Prostate gland (tissue), 2 donors: ENCODE measurements at places on chromosomes 4 and X. TPM values are rescaled to one million over a fixed set of nuclear protein-coding genes. Genes with fewer than 3 reads are reported as not detected.
A peak's percentile ranks its signal among the peaks of the same experiment; 100 is the strongest.

GRCh38 chr4:147590249-147590920 is 26.8 kb upstream of the TMEM184C start:
- H3K27me3 ChIP-seq = no peaks in the 10 kb centered on the region
- H3K4me1 ChIP-seq = no peaks in the 10 kb centered on the region
- peak; percentile 25 for DNase-seq
- H3K4me3 ChIP-seq = no peak overlapping the region
- no peaks in the 10 kb centered on the region for H3K36me3 ChIP-seq
- H3K27ac ChIP-seq = no peak overlapping the region

The CWH43 gene
- total RNA-seq = 14.8 TPM

The RTL3 gene
- total RNA-seq = 0.32 TPM

DNA sequence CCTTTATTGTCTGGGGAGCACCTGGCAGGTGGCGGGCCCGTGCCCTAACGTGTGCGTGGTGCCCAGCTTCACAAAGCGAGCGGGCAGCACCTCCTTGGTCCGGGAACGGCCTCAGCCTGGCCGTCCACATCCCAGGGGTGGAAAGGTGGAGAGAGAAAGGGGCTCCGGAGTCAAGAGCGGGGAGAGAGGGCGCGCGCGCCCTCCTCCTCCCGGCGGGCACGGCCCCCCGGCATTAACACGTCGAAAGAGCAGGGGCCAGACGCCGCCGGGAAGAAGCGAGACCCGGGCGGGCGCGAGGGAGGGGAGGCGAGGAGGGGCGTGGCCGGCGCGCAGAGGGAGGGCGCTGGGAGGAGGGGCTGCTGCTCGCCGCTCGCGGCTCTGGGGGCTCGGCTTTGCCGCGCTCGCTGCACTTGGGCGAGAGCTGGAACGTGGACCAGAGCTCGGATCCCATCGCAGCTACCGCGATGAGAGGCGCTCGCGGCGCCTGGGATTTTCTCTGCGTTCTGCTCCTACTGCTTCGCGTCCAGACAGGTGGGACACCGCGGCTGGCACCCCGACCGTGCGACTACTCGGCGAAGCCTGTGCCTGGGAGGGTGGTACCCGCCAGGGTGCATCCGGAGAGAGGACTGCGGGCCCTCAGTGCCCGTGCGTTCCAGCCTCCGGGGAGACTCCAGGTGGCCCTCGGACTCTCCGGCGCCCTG is at the start of gene KIT:
TSS of gene KIT (plus strand) at position 407 of the 701 bp plus-strand sequence. CDS start at position 465, 58 bp downstream.
- no peaks in the 10 kb centered on the region for H3K4me1 ChIP-seq

- no peak overlapping the region for H3K4me3 ChIP-seq
- H3K27me3 ChIP-seq = no peaks in the 10 kb centered on the region
- no peaks in the 10 kb centered on the region for H3K4me1 ChIP-seq
- H3K36me3 ChIP-seq = no peaks in the 10 kb centered on the region
- no peak overlapping the region for H3K27ac ChIP-seq
Observed at GRCh38 chr4:146333187-146333894, 119.0 kb downstream of the REELD1 start.
